Naive B cell (primary cell): ENCODE measurements at places on chromosomes 13 and 19. TPM values are rescaled to one million over a fixed set of nuclear protein-coding genes. Genes with fewer than 3 reads are reported as not detected.

The DOCK6 gene
- 0.87 TPM for polyA plus RNA-seq

The SBK2 gene
- not detected for polyA plus RNA-seq

The TUBGCP3 gene
- polyA plus RNA-seq: 13.3 TPM

DNA sequence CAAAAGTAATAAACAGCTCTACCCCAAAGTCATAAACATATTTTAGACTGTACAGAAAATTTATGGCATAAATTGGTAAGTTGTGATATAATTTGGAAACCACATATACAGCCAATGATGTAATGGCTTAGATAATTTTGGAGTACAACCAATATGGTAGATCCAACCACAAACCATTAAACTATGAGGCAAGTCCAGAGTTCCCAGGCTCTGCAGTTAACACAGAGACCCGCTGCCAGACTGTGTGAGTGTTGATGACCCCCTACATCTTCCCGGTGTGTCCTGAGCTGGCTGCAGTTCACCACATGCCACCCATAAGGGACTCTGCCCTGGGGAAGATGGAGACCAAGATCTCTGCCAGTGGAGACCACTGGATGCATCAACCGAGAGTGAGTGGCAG is 9.9 kb upstream of the SERPINE3 start:
- no peak for DNase-seq

- DNase-seq: no peak
Observed at GRCh38 chr13:79674765-79675515, 194.0 kb downstream of the NDFIP2 start.

DNA sequence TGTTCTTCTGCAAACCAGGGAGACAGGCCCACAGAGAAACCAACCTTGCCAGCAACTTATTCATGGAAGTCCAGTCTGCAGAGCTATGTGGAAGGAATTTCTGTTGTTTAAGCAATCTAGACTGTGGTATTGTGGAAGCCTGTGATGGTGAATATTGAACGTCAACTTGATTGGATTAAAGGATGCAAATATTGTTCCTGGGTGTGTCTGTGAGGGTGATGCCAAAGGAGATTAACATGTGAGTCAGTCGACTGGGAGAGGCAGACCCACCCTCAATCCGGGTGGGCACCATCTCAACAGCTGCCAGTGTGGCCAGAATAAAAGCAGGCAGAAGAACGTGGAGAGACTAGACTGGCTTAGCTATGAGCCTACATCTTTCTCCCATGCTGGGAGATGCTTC is 606.0 kb downstream of the EFNB2 start:
- DNase-seq: no peak

DNA sequence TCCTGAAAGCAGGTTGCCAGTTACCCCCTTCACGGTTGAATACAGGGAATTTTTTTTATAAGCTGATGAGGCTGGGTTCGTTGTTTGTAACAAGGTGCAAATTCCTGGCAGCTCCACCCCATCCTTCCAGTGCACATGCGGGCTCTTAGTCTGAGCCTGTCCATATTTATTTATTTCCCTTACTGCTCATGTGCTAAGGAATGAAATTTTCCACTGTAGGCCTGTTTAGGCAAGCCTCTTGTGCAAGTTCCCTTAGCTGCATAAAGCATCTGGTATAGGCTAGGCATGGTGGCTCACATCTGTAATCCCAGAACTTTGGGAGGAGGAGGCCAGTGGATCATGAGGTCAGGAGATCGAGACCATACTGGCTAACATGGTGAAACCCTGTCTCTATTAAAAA is 560.9 kb upstream of the PCDH9 start:
- no peak for DNase-seq

GRCh38 chr13:47119575-47120235 is 222.9 kb upstream of the HTR2A start:
- no peak for DNase-seq

- DNase-seq: no peak
Observed at GRCh38 chr13:67880916-67881315, 650.8 kb upstream of the PCDH9 start.

GRCh38 chr13:110536006-110536693 is 25.4 kb downstream of the RAB20 start:
- peak; percentile 42 for DNase-seq

- no peak for DNase-seq
Observed at GRCh38 chr13:35629026-35629425, 152.5 kb upstream of the MAB21L1 start.

GRCh38 chr19:23587546-23587945 is 99.5 kb downstream of the ZNF675 start:
- DNase-seq: no peak

- DNase-seq: no peak
Observed at GRCh38 chr13:109776575-109776974, 9.8 kb downstream of the IRS2 start.

- DNase-seq: no peak
Observed at GRCh38 chr19:4508698-4509097, 9.6 kb downstream of the PLIN4 start.

DNA sequence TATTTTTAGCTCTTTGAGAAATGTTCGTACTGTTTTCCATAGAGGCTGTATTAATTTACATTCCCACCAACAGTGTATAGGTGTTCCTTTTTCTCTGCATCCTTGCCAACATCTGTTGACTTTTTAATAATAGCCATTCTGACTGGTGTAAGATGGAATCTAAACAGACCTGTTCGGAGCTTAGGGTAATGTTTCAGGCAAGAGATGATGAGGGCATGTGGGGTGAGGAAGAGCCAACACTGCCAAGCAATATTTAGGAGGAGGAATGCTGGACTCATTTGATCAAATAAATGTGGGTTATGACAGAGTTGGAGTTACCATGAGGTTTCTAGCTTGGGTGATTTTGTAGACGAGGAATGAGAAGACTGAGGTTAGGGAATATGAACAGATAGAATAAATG is 382.9 kb downstream of the KLF12 start:
- DNase-seq: no peak

- DNase-seq: no peak
Observed at GRCh38 chr19:46860846-46861690, at the start of gene ARHGAP35. TSS of gene ARHGAP35 (plus strand) at chr19:46860997. CDS start at chr19:46918676, 57,679 bp downstream.

GRCh38 chr13:112971288-112971643 is 2.3 kb downstream of the MCF2L start:
- DNase-seq: no peak
